LNCaP clone FGC (cell line): ENCODE measurements at places on chromosomes 4 and X.
A peak's percentile ranks its signal among the peaks of the same experiment; 100 is the strongest.

GRCh38 chrX:72714478-72714916 is 391 bp upstream of the PHKA1 start:
- peak; percentile 58 for DNase-seq

GRCh38 chr4:183256756-183257385 is 63.2 kb downstream of the CLDN22 start:
- DNase-seq = no peak

GRCh38 chrX:10900585-10901289 is 210.4 kb upstream of the HCCS start:
- DNase-seq = peak; percentile 76

DNA sequence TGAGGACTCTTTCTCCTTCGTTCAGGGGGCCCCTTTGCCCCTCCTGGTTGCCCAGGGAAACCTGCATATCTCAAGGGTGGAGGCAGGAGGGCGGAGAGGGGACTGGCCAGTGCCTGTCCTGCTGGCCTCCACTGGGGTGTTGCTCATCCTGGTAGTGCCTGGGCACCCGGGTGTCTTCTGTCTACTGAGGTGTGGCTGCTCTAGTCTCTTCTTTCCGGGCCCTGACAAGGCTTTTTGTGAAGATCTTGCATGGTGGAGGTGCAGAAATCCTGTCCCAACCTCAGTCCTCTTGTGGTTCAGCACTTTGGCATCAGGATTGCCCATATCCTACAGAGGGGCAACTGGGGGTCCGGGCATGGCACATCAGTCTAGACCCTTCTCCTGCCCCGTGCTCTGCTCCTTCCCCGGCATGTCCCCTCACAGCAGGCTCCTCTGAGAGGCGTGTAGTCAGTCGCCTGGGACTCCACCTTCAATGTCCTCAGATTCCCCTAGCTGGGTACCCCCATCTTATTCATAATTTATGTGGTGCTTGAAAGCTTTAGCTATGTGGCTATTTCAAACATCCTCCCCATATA is 1.9 kb downstream of the CCDC110 start:
- DNase-seq = no peak

DNA sequence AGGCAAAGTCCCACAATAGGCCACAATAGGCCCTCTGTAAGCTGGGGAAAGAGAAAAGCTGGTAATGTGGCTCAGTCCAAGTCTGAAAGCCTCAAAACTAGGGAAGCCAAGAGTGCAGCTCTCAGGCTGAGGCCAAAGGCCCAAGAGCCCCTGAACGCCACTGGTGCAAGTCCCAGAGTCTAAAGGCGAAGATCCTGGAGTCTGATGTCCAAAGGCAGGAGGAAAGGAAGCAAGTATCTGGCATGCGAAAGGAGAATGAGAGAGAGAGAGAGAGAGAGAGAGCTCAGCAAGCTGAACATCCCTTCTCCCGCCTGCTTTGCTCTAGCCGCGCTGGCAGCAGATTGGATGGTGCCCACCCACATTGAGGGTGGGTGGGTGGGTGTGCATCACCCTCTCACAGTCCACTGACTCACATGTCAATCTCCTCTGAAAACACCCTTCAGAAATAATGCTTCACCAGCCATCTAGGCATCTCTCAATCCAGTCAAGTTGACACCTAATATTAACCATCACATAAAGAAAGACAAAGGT is 30.9 kb upstream of the ELF2 start:
- no peak for DNase-seq

DNA sequence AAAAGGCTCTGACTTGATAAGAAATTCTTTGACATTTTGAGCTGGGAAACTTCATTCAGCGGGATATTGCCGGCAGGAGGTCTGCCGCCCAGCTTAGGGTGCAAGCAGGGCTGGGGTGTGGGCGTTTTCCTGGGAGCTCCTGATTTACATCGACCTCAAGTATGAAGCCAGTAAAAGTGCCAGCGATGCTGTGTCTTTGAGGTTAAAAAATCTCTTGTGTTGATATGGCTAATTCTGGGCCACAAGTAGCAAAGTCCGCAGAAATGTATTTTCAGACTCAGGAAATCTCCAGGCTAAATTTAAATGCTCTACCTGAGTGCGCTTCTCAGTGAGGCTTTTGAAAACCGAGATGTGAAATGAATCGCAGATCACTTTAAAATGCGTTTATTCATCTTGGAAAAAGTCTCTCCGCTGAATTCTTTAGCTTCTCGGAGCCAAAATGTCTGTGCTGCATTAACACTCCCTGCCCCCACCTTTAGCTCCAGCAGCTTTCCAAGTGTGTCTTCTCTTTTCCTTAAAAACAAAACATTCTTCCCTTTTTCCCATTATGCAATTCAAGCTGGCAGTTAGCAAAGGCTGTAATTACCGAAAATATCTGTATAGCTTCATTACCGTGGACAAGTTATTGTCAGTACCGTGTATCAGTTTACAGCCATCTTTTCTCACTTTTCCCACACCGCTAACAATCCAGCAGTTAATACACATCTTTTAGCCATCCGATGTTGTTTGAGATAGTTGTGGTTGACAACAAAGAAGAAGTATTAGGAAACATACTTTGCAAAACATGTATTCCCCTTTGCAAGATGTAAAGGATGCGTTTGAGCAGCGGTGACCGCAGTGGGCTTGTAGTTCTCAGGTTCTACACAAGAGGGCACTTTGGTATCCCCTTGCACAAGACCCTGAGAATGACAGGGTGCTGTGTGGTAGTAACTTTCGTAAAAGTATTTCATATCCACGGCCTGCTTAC is 136.0 kb upstream of the STX18 start:
- DNase-seq = no peak

- DNase-seq = no peak
These were observed 62.8 kb upstream of the DIAPH2 start for GRCh38 chrX:96621811-96622210.

DNA sequence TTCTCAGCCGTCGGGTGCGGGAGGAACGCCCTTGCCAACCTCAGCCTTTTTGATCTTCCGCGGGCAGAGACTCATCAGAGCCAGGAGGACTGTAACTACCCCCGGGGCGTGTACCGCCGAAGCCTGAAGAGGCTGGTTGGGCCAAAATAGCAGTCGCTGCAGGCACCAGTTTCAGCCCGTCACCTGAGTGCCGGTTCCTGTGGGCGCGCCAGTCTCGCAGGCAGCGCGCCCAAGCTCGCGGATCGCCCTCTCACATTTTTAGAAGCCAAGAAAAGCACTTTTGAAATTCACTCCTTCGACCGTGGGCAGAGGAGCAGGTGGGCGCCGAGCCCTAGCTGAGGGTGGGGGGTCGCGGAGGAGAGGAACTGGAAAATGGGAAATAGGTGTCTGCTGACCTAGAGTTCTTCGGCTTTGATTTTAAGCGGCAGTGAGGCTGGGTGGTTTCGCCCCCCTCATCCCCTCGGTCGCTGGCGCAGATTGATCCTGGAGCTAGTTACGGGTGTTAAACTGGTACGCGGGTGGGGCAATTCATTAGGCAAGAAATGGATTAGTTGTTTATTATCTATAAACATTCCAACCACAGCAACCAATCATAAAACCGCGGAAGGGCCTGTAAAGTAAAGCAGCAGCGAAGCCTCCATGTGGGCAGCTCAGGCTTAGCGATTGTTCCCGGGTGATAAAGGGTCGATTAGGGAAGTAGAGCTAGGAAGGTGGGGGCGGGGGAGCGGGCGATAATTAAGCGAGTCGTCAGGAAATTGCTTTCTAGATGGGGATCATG is 69.2 kb downstream of the FBXO8 start:
- DNase-seq = no peak

GRCh38 chr4:17109126-17109525 is 210.7 kb upstream of the LDB2 start:
- no peak for DNase-seq

DNA sequence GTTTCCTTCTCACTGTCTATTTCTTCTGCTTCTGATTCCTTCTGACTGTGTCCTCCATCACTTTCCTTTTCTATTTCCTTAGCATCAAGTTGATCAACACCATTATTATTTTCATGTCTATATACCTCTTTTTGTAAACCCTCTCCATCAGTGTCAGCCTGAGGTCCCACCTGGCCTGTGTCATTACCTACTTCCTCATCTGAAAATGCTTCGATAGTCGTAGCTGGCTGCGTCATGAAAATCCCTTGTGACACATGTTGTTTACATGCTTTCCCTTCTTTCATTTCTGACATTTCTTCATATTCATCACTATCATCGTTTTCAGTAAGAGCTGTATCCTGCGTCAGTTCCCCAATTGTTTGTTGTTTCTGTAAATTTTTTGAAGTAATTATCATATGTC is 39.6 kb downstream of the RPGR start:
- DNase-seq = no peak

- DNase-seq = peak; percentile 19
These were observed 68.4 kb downstream of the MID2 start for GRCh38 chrX:107894038-107894437.

DNA sequence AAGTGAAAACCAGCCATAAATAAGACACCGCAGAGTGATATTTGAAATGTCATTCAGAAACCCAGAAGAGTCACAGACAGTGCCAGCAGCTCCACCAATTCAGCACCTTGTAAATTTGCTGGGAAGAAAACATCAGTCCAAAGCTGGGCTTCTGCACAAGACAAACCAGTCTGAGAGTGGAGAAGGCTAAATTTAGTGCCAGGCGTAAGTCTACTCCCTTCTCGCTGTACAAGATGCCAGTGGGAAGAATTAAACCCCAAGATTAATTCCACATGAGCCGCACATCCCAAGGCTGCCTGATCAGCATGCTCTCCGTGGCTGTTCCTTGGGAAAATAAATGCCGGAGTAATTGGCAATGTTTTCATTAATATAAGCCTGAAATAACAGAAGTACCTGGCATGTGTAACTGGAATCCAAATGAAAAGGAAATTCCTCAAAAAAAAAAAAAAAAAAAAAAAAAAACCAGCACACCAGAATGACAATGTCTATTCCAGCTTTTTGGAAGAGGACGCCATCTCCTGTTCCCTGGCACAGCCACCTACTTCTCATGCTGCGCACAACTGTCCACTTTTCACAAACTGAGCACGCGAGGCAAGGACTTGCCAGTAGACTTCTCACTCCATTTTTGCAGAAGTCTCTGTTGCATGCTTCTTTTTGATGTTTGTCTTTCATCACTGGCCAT is 95.5 kb downstream of the NSUN7 start:
- DNase-seq = no peak

DNA sequence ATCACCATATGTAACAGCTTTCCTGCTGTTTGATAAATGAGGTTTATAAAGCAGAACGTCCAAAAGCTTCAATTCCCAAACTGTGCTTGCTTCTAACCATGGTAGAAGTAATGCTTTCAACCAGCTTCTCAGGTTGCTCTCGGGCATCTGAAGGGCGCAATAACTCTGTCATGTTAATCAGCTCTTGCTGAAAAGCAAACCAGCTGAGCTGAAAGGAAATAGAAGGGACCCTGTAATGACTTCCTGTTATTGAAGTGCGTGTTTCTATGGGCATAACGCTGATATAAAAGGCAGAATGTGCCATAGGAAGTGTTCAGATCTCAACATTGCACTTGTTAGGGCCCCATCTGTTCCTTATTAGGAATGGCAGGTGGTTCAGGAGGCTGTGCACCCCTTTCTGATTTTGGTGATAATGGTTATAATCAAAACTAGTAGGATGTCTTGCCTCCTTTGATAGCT is 21.2 kb downstream of the HERC3 start:
- no peak for DNase-seq

DNA sequence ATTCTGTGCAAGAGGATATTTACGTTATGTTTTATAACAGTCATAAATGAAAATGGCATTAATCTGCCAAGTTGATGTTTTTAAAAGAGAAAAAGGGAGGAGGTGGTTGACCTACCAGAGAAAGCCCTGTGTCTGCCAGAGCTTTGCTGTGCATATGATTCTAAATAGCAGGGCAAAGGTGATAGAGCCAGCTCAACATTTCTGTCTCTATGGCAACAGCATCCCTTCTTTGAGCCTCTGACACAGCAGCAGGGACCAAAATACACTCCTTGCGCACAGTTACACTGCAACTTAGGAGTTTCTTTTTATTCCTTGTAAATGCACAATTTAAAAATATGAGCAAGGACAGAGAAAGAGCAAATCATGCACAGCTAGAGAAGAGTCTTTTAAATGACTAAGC is 133.3 kb upstream of the RAI2 start:
- peak; percentile 49 for DNase-seq

DNA sequence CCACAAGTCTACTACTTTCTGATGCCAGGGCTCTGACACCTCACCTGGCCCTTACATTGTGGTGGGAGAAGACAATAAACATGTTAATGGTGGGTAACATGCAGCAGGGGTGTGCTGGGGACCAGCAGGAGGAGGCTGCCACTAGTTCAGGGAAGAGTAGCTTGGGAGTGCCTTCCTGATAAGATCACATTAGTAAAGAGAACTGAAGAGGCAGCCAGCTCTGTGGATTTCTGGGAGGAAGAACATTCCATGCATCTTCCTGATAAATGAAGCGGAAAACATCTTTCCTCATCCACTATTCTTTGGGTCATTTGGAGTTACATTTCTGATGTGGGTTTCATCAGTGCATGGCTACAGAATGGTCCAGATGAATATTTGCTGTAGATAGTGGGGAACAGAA is 9.0 kb downstream of the RNF150 start:
- no peak for DNase-seq

DNA sequence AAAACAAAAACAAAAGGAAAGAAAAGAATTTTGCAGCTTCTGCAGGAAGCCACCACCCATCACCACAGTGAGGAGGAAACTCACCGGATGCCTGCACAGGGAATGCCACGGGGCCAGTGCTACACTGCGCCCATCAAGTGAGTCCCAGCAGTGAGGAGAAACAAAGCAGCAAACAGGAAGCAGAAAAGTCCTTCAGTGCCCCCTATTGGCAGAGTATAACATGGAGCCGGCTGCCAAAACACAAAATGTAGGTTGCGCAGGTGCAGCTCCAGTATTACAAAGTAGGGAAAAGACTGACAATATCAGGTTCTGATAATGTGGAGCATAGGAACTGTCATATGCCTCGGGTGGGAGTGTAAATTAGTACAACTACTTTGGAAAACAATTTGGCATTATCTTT is 23.3 kb upstream of the SCML2 start:
- DNase-seq = no peak

DNA sequence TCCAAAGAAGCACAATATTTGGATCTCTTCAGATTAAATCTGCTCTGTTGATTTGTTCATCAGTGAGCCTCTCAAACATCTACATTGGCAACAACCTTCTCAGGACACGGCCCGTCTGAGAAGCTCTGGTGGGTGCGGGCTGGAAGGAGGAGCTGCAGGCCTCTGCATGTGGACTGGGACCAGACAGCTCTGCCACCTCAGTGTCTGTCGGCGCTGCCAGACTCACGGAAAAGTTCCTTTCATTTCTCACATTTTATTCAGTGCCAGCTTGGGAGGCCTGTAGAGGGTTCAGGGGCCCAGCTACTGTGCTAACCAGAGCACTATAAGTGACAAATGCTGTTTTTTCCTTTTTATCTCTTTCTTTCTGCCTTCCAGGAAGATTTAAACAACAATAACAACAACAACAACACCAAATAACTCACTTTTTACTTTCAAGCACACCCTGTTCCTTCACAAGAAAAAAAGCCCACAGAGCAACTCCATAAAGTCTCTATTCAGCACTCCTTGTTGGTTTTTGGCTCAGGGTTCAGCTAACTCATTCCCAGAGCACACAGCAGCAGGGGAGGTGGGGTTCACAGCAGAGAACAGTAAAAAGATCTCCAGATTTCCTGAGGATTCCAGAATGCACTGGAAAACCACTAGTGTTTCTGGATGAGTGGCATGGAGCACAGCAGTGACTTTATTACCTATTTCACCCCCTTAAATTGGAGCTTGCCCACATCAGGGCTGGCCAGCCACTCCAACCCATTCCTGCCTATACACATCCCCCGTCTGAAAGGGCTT is 23.2 kb upstream of the HOPX start:
- no peak for DNase-seq
